Activated T-helper 1 cell treated with Interleukin-2 at 50 U/mL for 16 hours (primary cell): ENCODE measurements at places on chromosomes 2 and 18.

- DNase-seq: no peak
Measured at GRCh38 chr2:107337209-107337898, 451.4 kb upstream of the ST6GAL2 start.

DNA sequence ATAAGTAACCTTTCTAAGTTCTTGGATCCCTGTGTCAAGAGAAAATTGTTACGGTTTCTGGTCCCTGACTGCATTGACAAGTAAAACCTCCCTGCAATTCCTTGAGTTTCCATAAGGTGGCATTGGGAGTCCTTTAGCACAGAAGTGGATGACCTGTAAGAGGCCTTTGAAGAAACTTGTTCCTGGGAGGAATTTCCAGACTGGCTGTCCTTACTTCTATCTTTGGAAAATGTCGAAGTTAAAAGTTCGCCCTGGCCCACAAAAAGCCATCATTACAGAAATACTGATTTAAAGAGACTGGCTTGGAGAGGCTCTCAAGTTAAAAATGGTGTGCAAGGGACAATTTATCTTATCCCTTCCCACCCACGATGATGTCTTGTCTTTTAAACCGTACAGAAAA lies 218.4 kb downstream of the CDH20 start:
- DNase-seq: no peak

- no peak for DNase-seq
Measured at GRCh38 chr2:102753563-102754159, 8.2 kb upstream of the TMEM182 start.

- no peak for DNase-seq
Measured at GRCh38 chr2:11676640-11677039, 6.6 kb upstream of the NTSR2 start.

DNA sequence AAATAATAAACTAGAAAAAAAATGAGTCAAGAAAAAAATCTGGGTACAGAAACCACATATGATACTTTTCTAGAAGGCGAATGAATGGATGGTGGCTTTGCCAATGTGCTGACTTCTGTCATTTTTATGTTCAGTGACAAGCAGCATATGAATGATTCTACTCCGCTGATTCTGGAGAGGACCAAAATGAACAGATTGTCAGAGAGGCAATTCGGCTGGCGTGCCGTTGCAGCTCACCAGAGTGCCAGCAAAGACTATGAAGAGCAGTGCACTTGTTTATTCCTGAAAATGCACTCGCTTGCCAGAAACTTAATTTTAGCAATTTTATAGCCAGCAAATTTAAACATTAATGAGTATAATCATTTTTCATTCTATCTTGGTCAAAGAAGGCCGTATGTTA lies 105.9 kb upstream of the NYAP2 start:
- DNase-seq: no peak

GRCh38 chr2:235496239-235496621 lies 2.4 kb downstream of the AGAP1 start:
- DNase-seq: no peak

GRCh38 chr2:148619560-148620195 lies 24.9 kb upstream of the EPC2 start:
- no peak for DNase-seq

- no peak for DNase-seq
Measured at GRCh38 chr2:146366276-146366675, 1478.6 kb upstream of the ACVR2A start.

GRCh38 chr2:112242384-112242783 lies 12.5 kb downstream of the ZC3H8 start:
- no peak for DNase-seq

GRCh38 chr18:46211816-46212215 lies 107.6 kb downstream of the HAUS1 start:
- DNase-seq: no peak

DNA sequence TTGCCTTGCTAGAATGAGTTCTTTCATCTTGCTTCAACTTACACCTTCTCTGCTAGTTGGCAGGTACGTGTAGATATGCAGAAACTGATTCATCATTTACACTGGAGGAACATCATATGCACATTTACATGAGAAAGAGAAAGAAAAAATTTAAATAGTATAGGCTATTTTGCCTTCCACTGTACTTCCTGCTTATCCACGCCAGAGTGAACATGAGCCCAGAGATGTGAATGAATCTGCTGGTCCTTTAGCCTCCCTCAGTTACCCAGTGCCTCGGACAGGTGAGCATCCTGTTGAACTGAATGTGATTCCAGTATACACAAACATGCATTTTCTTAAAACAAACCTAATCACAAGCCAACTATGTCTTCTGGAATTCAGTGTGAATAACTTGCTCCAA lies 83.6 kb downstream of the SESTD1 start:
- DNase-seq: no peak

- DNase-seq: no peak
Measured at GRCh38 chr2:69436596-69436937, 668 bp downstream of the NFU1 start.

DNA sequence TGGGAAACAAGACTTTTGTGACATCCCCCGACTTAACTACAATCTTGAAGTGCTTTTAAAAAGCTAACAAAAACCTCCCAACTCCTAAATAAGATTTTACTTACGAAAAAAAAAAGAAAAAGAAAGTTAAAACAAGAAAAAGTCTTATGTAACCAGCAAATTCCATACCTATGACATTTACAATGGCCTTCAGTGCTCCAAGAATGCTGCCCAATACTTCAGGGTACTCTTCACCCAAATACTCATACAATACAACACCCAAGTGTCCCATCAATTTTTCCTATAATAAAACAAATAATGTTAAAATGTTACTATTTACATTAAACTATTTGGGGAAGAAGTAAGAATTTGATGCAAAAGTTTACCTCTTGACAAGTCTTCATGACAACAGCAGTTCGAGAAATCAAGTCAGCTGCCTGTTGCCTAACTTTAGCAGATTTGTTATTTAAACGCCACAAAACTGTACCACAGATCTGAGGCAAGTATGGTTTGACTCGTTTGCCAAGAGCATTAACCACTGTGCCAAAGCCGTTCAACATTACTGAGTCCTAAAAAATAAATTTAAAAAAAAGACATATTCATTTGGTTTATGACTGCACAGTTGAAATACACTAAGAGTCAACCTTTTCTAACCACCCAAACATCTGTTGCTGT lies 34.8 kb downstream of the SF3B1 start:
- DNase-seq: no peak

DNA sequence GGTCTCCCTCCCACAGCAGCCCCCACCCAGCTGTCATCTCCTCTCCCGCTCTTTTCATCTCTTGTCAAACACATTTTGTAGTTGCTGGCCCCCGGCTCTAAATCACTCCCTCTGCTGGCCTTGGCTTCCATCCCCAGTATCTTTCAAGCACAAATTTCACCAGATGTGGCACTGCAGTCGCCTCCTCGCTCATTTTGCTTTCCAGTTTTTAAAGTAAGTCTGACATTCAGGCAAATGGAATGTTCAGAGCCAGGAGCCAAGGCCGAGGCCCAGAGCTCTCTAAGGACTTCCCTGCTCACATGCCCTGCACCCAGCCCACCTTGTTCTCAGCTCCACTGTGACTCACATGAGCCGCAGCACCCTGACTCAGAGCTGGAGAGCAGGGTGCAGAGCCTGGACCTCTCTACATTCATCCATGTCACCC lies 158.4 kb downstream of the GALNT14 start:
- DNase-seq: no peak

GRCh38 chr2:43154685-43155084 lies 71.7 kb downstream of the ZFP36L2 start:
- DNase-seq: no peak

GRCh38 chr2:94984964-94985575 lies 40.4 kb upstream of the MAL start:
- DNase-seq: no peak

DNA sequence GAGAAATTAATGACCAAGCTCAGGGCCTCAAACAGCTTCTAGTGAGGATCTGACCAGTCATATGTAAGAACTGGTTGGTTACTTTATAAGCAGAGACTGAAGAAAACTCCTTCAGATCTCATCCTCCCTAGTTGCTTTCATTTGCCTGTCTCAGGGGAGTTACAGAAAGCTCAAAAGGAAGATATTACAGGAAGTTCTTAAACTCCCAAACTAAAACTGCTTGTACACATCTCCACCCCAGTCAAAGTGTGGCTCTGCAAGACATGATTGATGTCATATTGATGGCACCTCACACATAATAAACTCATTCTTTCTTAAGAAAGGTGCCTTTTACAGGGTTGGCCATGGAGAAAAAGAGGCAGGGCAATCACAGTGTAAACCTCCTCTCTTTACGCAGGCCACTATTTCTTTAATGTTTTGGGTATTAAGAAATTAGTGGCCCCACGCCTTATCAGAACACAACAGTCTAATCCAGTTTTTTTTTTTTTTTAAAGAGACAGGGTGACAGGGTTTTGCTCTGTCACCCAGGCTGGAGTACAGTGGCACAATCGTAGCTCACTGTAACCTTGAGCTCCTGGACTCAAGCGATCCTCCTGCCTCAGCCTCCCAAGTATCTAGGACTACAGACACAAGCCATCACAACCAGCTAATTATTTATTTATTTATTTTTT lies 62.6 kb upstream of the STK17B start:
- DNase-seq: no peak

- DNase-seq: no peak
Measured at GRCh38 chr2:42156721-42157120, 12.4 kb upstream of the EML4 start.

DNA sequence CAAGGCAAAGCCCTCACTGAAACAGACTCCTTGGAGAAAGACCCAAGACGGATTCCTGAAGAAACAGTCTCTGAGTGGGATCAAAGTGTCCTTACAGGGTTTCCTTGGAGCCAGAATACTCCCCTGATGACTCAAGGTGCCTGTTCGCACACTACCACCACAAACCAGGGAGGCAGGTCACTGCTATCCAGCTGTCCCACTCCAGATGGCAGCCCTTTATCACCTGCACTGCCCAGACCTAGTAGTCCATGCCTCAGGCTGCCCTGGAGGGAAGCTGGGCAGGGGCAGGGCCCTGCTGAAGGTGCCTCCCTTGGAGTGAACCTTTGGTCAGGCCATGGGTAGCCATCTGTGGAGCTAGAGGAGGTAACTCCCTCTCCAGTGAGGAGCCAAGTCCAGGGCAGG lies 34.1 kb downstream of the TRABD2A start:
- no peak for DNase-seq

- no peak for DNase-seq
Measured at GRCh38 chr2:165522719-165523118, 53.2 kb downstream of the CSRNP3 start.

- DNase-seq: no peak
Measured at GRCh38 chr2:37630301-37630700, 41.1 kb downstream of the CDC42EP3 start.

- no peak for DNase-seq
Measured at GRCh38 chr2:152627351-152627957, 89.8 kb downstream of the PRPF40A start.

GRCh38 chr2:240196716-240197461 lies 56.4 kb upstream of the OTOS start:
- DNase-seq: no peak

DNA sequence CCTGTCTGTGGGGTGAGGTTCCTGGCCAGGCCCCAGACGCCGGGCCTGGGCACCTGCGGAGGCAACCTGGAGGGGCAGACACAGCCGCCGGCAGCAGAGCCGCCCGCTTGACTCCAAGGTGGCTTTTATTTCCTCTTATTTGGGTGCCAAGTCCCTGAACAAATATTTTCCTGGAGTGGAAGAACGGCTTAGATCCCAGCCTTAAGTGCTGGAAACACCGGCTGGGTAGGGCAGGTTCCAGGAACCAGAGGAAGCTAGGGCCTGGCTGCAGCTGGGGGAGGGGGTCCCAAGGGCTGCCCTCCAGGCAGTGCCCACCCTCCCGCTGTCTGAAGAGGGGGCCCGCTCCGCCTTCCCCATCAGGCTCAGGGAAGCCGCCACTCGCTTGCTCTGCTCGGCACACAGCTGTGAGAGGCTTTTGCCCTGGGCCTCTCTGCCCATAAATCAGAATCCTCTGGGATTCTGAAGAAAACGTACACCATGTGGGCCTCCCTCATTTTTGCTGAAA lies 28.2 kb downstream of the SDC1 start:
- no peak for DNase-seq

- peak; percentile 37 for DNase-seq
Measured at GRCh38 chr2:43059183-43059897, 167.1 kb downstream of the ZFP36L2 start.

- DNase-seq: no peak
Measured at GRCh38 chr2:217555081-217555876, 447.5 kb downstream of the TNS1 start.

DNA sequence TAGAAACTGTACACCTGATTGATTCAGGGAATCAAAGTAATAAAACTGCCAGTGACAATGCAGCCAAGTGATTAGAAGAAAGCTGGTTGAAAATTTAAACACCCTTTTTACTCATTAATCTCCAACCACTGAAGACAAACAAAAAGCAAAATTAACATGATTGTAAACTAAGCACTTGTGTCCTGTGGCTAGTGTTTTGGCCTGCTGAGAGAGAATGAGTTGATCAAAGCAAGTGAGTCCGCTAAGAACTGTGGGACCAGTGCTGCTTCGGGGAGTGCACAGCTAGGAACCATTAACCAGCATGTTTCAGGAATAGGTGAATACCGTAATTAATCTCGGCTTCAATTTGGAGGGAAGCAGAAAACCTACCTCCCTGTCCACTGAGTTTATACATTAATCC lies 13.6 kb upstream of the PAPOLG start:
- DNase-seq: no peak

- DNase-seq: no peak
Measured at GRCh38 chr2:30514134-30514847, 67.2 kb downstream of the LCLAT1 start.

GRCh38 chr18:33181016-33181415 lies 259.5 kb downstream of the CCDC178 start:
- DNase-seq: no peak

GRCh38 chr2:105875241-105875640 lies 130.5 kb downstream of the NCK2 start:
- DNase-seq: no peak

- DNase-seq: no peak
Measured at GRCh38 chr2:15971831-15972522, 31.6 kb downstream of the MYCN start.

GRCh38 chr2:9702604-9703084 lies 71.8 kb upstream of the YWHAQ start:
- DNase-seq: no peak

- DNase-seq: no peak
Measured at GRCh38 chr2:118242216-118242615, 153.9 kb downstream of the INSIG2 start.

- DNase-seq: no peak
Measured at GRCh38 chr2:163213661-163214081, 375.1 kb upstream of the KCNH7 start.

DNA sequence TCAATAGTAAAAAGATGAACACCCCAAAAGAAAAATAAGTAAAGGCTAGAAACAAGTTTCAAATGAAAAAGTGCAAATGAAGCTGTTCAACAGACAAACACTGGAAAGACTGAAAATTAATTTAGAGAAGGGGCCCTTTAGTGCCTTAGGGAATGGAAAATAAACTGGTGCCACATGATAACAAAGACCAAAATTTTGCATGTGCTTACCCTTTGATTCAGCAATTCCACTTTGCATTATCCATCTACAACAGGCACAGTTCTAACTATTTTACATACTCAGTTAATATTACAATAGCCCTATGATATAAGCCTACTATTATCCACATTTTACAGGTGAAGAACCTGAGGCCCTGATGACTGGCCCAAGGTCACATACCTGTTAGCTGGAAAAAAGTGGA lies 183.9 kb downstream of the NBAS start:
- no peak for DNase-seq

- DNase-seq: no peak
Measured at GRCh38 chr2:45119855-45120254, 110.6 kb upstream of the SIX2 start.

GRCh38 chr2:170005702-170006101 lies 172.2 kb upstream of the MYO3B start:
- DNase-seq: no peak
